ENCODE measurements at places on chromosomes 13 and 19. TPM values are rescaled to one million over a fixed set of nuclear protein-coding genes. Genes with fewer than 3 reads are reported as not detected.

LYPD3 gene
- not detected for polyA plus RNA-seq

XRCC1 gene
- 7.5 TPM for polyA plus RNA-seq

FFAR3 gene
- not detected for polyA plus RNA-seq

ACTMAP gene
- 1.9 TPM for polyA plus RNA-seq

SIAH3 gene
- polyA plus RNA-seq = 27.0 TPM

CYP2A7 gene
- not detected for polyA plus RNA-seq

OR4F17 gene
- not detected for polyA plus RNA-seq

RFPL4AL1 gene
- not detected for polyA plus RNA-seq

LHB gene
- polyA plus RNA-seq = not detected

LIM2 gene
- not detected for polyA plus RNA-seq

CYP4F8 gene
- not detected for polyA plus RNA-seq

CGB1 gene
- not detected for polyA plus RNA-seq

NOVA2 gene
- polyA plus RNA-seq = 2.6 TPM

ZNF358 gene
- not detected for polyA plus RNA-seq

CYP2B6 gene
- polyA plus RNA-seq = not detected

TMEM145 gene
- 7.8 TPM for polyA plus RNA-seq

MAP4K1 gene
- polyA plus RNA-seq = not detected

RYR1 gene
- polyA plus RNA-seq = 6.9 TPM

CGB5 gene
- not detected for polyA plus RNA-seq

ATP1A3 gene
- polyA plus RNA-seq = 179 TPM

PPAN gene
- 0.94 TPM for polyA plus RNA-seq

VSTM1 gene
- not detected for polyA plus RNA-seq

CD209 gene
- not detected for polyA plus RNA-seq

SELENOV gene
- not detected for polyA plus RNA-seq

ZNF723 gene
- 11.7 TPM for polyA plus RNA-seq

SHISA7 gene
- polyA plus RNA-seq = not detected

EFNA2 gene
- polyA plus RNA-seq = not detected

TNFSF13B gene
- 3.5 TPM for polyA plus RNA-seq

Data from Purkinje cell (primary cell).